ELR (cell line): ENCODE measurements at places on chromosomes 1 and 21.

GRCh38 chr1:45925728-45926287 is 122.4 kb downstream of the MAST2 start:
- DNase-seq: no peak

DNA sequence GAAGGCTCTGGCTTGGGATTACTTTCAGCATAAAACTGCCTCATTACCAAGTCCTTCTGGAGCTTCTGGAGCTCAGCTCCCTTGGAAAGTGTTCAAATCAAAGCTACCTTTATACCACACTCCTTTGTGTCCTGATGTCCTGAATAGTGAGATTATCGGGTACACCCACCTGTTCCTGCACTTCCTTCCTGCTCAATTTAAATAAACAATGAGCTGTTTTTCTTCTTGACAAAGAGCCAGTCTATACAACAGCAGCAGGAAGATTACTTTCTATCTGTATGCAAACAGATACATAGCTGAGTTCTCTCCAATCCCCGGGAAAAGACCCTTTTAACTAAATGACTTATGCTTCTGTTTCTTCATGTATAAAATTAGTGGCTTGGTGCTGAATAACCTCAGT is 258.0 kb upstream of the FMN2 start:
- no peak for DNase-seq

DNA sequence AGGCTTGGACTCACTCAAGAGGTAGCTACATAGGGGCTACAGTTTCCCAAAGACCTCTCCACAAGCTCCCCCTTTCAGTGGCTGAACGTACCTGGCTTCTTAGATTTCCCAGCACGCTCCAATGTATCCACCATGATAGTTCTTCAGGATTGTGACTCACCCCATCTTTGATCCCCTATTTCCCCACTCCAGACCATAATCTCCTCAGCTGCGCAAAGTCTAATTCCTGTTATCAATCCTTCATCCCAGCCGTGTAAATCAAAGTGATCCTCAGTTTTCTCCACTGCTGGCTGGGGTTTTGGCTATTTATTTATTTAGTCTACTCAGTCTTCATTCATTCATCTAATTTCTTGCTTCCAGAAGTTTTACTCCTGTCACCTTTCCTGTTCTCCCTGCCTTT is 13.1 kb upstream of the CTPS1 start:
- no peak for DNase-seq

- DNase-seq: no peak
These were observed 13.1 kb downstream of the BACH1 start for GRCh38 chr21:29311802-29312201.

GRCh38 chr1:178593515-178593914 is 80.6 kb downstream of the TEX35 start:
- DNase-seq: no peak

DNA sequence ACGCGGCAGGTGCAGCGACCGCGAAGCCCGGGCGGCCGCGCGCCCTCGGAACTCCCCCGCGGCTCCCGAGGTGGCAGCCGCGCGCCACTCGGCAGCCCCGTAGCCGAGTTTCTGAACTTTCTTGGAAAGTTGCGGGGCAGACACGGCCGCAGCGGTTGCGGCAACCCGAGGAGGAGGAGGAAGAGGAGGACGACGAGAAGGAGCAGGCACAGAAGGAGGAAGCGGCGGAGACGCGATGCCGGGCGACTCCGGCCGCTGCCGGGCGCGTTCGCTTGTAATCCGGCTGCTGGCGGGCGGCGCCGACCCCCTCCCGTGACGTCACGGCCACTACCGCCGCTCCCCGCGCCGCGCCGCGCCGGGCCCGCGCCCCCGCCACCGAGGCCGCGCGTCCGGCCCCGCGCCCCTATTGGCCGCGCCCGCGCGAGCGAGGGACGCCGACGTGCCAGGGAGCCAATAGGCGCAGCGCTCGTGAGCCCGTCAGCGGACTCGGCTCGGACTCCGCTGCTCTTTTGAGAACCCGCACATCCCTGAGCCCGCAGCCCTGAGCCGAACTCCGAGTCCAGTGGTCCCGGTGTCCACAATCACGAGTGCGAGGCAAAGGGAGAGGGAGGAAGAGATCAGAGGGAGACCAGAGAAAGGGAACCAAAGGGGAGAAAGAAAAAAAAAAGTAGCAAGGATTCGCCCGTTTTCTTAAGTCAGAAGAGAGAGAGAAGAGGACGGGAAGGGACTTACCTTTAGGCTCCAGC is 736 bp upstream of the BARHL2 start:
- no peak for DNase-seq

- DNase-seq: no peak
These were observed 26.8 kb downstream of the CBR1 start for GRCh38 chr21:36096398-36097290.

DNA sequence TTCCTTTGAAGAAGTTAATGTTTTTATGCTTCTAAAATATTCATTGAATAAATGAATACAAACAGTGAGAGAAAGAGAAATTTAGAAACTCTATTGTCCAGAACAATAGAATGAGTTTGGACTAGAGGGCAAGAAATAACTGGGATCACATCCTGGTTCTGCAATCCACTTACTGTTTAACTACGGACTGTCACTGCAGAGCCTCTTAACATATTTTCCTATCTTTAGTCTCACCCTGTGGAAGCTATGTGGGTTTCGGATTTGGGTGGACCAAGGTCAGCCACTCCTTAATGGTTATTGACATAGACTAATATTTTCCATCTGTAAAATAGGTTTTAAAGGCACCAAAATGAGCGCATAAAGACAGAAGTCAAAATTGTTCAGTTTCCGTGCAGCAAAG is 116.6 kb downstream of the UBE2U start:
- no peak for DNase-seq

- no peak for DNase-seq
These were observed 26.5 kb downstream of the PARP1 start for GRCh38 chr1:226381226-226381998.

DNA sequence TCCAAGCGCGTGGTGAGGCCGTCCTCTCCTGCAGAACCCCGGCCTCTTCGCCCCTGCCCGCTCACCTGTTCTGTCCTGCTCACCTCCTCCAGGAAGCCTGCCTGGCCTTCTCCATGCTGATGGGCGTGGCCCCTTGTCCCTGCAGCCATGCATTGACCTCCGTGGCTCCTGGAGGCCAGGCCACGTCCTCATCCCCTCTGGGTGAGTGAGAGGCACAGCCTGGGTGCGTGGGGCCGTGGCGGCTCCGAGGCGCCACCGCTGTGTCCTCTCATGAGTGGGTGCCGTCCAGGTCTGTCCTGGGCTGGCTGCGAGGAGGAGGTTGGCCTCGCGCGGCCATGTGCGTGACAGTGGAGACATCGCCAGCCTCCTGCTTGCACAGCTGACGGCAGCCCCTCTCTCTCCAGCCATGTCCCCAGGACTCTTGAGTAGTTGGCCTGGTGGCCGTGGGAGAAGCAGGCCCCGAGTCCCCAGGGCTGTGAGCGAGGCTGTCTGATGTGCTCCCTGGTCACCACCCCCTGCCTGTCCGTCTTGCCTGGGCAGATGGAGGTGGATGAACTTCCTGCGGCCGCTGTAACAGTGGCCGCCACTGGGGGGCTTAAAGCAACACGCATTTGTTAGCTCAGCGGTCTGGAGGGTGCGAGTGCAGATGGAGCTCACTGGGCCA is 58.1 kb downstream of the PRKCZ start:
- DNase-seq: peak; percentile 60

DNA sequence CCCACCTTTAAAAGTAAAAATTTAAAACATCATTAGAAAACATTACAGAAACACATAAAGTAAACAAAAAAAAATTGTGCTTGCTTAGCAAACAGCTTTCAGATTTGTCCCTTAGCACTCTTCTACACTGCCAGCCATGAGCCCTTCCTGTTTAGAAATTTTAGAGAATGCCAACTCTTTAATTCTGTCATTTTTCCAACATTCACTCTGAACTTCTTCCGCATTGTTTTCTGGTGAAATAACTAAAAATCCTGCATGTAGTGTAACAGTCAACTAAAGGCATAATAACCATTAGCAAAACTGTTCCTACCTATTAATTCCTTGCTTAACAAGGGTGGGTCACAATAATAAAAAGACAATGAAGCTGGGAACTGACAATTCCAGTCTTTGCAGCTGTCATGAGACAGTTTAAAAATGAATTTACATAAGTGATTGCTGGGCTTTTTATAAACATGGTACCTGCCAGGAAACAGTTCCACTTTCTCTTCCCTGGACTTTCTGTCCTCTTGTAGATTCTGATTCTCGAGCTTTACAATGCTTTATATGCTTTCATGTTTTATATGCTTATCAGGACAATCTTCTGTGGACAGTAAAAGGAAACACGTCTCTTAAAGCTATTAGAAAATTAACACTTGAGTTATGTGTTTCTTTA is 19.0 kb downstream of the GNG12 start:
- no peak for DNase-seq

DNA sequence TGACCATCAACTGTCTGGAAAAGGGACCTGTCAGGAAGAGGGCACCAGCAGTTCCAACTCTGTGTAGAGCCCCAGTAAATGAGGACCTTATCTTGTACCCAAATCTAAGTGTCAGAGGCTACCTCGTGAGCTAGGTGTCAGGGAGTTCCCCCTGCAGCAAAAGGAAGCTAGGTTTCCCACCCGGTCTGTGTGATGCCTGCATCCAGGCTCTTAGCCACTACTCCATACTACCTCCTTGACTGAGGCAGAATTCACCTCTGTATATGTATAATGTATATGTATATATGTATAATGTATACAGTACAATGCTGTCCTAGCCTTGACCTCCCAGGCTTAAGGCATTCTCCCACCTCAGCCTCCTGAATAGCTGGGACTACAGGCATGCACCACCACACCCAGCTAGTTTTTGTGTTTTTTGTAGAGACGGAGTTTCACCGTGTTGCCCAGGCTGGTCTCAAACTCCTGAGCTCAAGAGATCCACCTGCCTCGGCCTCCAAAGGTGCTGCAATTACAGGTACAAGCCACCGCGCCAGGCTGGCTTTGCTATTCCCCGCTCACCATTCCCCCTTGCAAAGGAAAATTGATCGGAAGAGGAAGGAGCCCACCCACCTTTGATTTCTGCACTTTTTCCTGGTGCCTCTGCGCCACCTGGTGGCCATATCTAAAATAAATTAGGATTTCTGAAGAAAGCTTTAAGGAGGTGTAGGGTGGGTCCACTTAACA is 15.7 kb upstream of the LUZP1 start:
- DNase-seq: peak; percentile 71

DNA sequence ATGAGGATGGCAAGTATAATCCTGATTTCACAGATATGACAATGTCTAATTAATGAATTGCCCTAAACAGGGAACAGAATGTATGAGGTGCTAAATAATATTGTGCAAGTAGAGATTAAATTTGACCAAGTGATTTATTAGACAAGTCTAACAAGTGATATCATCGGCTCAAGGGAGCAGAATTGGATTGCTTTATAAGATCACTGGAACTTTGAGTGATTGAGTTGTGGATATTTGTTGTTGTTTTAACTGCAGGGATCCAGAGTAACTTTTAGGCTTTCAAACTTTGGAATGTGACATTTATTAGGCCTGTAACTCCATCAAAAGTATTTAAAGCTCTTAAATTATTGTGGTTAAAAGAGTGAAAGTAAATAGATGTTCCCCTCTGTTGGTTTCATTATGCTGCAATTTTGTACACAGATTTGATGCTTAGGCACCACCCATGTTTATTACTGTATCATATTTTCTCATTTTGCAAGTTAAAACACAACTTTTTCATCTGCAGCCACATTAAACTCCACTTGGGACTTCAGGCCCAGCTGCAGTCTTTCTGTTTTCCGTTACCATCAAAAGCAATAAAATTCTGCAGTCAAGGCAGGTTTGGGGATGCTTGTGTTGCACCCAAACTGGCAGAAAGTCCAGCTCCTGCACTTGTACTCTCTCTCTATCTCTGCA is 206.6 kb downstream of the HLX start:
- DNase-seq: no peak

DNA sequence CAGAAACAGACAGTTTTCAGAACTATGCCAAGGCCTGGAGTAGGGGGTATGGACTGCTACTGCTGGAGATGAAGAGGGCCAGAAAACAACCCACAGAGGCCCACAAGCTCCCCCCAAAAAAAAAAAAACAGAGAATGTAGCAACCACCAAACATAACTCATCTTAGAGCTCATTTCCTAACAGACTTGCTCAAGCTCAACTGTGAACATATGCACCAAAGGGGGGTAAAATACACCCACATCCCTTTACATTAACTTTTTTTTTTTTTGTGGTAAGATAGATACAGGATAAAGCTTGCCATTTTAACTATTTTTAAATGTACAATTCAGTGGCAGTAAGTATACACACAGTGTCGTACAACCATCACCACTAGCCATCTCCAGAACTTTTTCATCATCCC is 36.0 kb downstream of the SEC16B start:
- DNase-seq: no peak

- DNase-seq: peak; percentile 9
These were observed at the start of gene PGLYRP4 for GRCh38 chr1:153348511-153349362. PGLYRP4 (minus strand) TSS chr1:153348841; CDS start chr1:153347932, 909 bp downstream.

DNA sequence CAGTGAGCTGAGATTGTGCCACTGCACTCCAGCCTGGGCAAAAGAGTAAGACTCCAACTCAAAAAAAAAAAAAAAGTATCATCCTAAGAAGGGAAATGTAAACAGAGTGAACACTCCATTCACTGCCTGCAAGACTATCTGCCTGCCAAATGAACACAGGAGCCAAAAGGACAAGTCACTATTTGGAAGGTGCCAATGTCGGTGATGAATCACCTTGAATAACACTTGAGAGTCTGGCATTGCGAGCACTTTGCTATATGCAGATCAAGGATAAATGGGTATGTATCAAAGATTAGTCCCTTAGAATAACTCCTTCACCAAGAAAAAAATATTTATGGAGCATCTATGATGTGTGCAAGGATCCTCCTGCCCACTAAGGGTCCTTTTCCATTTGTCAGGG is 6.6 kb downstream of the UBR4 start:
- peak; percentile 72 for DNase-seq

- no peak for DNase-seq
These were observed 11.6 kb downstream of the PARK7 start for GRCh38 chr1:7973086-7973485.

DNA sequence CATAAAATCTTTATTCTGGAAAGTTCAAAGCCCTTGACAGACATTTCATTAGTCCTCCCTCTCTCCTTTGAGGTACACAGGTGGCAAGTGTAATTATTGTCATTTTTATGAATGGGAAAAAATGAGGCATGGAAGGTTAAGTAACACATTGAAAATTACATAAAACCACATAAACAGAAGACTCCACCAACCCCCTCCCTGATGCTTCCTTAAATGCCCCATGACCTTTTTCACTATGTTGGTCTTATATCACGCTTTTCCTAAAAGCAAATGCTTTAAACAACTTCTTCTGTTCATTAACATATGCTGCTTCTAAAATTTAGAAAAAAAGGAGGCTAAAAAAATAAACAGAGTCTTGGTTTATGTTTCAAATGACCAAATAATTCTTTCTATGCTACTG is 648.4 kb downstream of the PTPRC start:
- DNase-seq: no peak

DNA sequence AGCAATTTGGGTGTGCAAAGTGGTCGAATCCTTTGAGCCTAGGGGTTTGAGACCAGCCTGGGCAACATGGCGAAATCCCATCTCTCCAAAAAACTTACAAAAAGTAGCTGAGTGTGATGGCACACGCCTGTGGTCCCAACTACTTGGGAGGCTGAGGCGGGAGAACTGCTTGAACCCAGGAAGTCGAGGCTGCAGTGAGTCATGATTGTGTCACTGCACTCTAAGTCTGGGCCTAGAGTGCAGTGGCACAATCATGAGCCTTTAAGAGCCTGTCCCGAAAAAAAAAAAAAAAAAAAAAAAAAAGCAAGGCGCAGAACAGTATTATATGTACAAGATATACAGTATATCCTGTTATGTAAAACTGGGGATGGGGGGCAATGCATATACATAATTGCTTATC is 25.1 kb upstream of the HTR1D start:
- peak; percentile 23 for DNase-seq

GRCh38 chr1:11501491-11501897 is 22.5 kb downstream of the DISP3 start:
- DNase-seq: no peak
